Endothelial cell of coronary artery (primary cell): ENCODE measurements at places on chromosomes 13 and 19. TPM values are rescaled to one million over a fixed set of nuclear protein-coding genes. Genes with fewer than 3 reads are reported as not detected.

The TJP3 gene
- not detected in 2 replicates for total RNA-seq

The DZIP1 gene
- total RNA-seq = 10.3 and 15.2 TPM in 2 replicates

The CYP4F12 gene
- total RNA-seq = not detected in 2 replicates

The ZNF563 gene
- total RNA-seq = 0.45 and 2.1 TPM in 2 replicates

The ZNF552 gene
- total RNA-seq = 5.4 and 5.5 TPM in 2 replicates

The TMEM150B gene
- not detected in 2 replicates for total RNA-seq

The ZNF441 gene
- 6.1 and 7.3 TPM in 2 replicates for total RNA-seq

The ZNF677 gene
- 9.6 and 16.9 TPM in 2 replicates for total RNA-seq

The UPK1A gene
- total RNA-seq = not detected in 2 replicates

The CGB3 gene
- total RNA-seq = not detected in 2 replicates

The CRTC1 gene
- total RNA-seq = 0.90 and 1.2 TPM in 2 replicates

The ATCAY gene
- total RNA-seq = not detected in 2 replicates

The CEACAM3 gene
- total RNA-seq = not detected in 2 replicates

The ACP5 gene
- 0.09 TPM in 2 replicates for total RNA-seq

The S1PR5 gene
- total RNA-seq = 1.6 TPM in 1 of 2 replicates, not detected in the other

The DUXA gene
- total RNA-seq = not detected in 2 replicates

The IQCN gene
- total RNA-seq = under 0.01 and 0.09 TPM in 2 replicates

The C13orf46 gene
- total RNA-seq = 0.09 and 0.47 TPM in 2 replicates

The ZNF100 gene
- 2.8 TPM in 2 replicates for total RNA-seq

The PSG6 gene
- not detected in 2 replicates for total RNA-seq

The PSG3 gene
- not detected in 2 replicates for total RNA-seq

The LILRB5 gene
- total RNA-seq = not detected in 2 replicates

The INSL3 gene
- not detected in 2 replicates for total RNA-seq

The ZNF43 gene
- total RNA-seq = 3.3 and 7.0 TPM in 2 replicates

The SHANK1 gene
- total RNA-seq = 1.0 and 1.9 TPM in 2 replicates

The IFNL1 gene
- not detected in 2 replicates for total RNA-seq

The BEST2 gene
- not detected in 2 replicates for total RNA-seq

The FBXO17 gene
- 14.8 and 17.7 TPM in 2 replicates for total RNA-seq

The PSG11 gene
- not detected in 2 replicates for total RNA-seq

The NCLN gene
- total RNA-seq = 50.9 and 60.7 TPM in 2 replicates

The NDUFB7 gene
- 283 and 352 TPM in 2 replicates for total RNA-seq

The MBD3L3 gene
- total RNA-seq = not detected in 2 replicates

The COX7A1 gene
- total RNA-seq = 4.4 and 15.4 TPM in 2 replicates

The PRRG2 gene
- 1.4 and 4.2 TPM in 2 replicates for total RNA-seq

The ERFL gene
- under 0.01 TPM in 1 of 2 replicates, not detected in the other for total RNA-seq

The ERICH6B gene
- not detected in 2 replicates for total RNA-seq

The ZNF486 gene
- 2.0 and 5.7 TPM in 2 replicates for total RNA-seq

The TARM1 gene
- total RNA-seq = not detected in 2 replicates

The PGPEP1 gene
- 21.8 and 25.7 TPM in 2 replicates for total RNA-seq

The SH2D3A gene
- 0.18 and 0.38 TPM in 2 replicates for total RNA-seq

The OR7C1 gene
- not detected in 2 replicates for total RNA-seq

The NOTCH3 gene
- total RNA-seq = 0.99 and 63.3 TPM in 2 replicates

The CLEC4G gene
- total RNA-seq = not detected in 2 replicates
